ENCODE measurements at places on chromosomes 7 and 10. TPM values are rescaled to one million over a fixed set of nuclear protein-coding genes. Genes with fewer than 3 reads are reported as not detected.

Gene SVOPL
- not detected for total RNA-seq

Gene DNMBP
- total RNA-seq: 2.2 TPM

Gene SLC13A1
- total RNA-seq: not detected

Gene TMED4
- 79.1 TPM for total RNA-seq

Gene PRPS1L1
- total RNA-seq: not detected

Gene HGF
- not detected for total RNA-seq

Gene DGKB
- total RNA-seq: not detected
